Kasumi-1 (cell line): ENCODE measurements at places on chromosomes 2 and 18.

GRCh38 chr2:8538531-8538930, 143.3 kb upstream of the ID2 start:
- DNase-seq = no peak

GRCh38 chr2:85852937-85853498, 35.8 kb downstream of the ST3GAL5 start:
- DNase-seq = peak; percentile 56

DNA sequence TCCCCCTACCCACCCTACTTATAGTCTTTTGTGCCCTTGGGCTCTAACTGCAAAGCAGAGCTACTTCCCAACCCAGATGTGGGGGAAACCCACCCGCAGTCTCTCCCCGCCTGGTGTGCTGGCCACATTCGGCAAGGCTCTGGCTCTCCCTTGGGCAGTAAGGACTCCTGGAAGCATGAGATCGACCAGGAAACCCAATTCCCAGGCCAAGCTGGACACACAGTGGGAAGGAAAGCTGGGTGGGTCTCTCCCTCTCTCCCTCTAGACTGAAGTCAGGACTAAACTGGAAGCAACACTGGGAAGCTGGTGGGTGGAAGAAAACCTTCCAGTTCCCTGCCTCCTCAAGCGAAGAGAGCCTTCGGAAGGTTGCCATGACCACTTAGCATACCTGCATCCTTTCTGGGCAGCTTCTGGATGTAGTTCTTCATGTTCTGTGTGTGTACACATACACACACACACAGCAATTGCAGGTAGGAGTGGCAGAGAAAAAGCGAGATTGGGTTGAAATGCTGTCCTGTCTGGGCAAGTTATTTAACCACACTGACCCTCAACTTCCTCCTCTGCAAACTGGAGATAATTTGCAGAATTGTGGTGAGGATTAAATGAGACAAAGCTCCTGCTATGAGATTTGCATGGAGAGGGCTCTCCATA, 33.9 kb downstream of the ZBTB7C start:
- peak; percentile 27 for DNase-seq

GRCh38 chr2:74020702-74021406, 36.1 kb downstream of the TET3 start:
- peak; percentile 56 for DNase-seq

DNA sequence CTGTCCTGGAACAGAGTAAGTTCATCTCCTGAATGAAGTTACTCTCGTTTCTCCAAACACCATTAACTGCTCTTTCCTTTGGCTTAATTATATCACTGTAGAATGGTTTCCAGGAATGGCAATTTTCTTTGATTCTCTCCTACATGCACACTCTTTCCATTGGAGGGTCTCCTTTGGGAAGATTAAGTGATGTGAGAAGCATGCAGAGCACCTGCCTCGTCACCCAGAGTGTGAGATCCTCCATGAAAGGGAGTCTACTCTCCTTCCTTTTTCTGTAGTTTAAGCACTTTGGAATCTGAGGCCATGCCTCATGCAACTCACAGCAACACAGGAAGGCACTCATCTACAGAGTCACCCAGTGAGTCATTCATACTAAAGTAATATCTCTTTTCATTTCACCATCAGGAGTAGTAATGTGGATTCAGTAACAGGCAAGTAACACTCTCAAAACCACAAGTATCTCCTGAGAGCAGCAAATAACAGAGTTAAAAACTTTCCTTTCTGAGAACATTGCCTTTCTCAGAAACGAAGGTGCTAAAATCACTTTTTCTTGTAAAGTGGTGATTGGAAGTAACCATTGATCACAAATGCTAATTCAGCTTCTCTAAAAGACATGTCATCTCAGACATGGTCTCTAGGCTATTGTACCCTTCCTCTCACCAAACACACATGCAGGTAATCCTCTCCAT, 52.8 kb upstream of the IL1RL1 start:
- DNase-seq = peak; percentile 7

DNA sequence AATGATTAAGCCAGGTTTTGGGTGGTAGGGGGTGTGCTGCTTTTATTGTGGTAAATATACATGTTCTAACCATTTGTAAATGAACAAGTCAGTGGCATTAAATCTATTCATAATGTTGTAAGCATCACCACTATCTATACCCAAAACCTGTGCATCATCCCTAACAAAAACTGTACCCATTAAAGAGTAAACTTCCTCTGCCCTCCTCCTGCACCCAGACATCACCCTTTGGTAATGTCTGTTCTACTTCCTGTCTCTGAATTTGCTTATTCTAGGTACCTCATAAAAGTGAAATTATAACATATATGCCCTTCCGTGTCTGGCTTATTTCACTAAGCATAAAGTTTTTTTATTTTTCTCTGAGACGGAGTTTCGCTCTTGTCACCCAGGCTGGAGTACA, 14.1 kb downstream of the RIF1 start:
- no peak for DNase-seq

- no peak for DNase-seq
Observed at GRCh38 chr2:230749111-230749510, 36.5 kb downstream of the CAB39 start.

DNA sequence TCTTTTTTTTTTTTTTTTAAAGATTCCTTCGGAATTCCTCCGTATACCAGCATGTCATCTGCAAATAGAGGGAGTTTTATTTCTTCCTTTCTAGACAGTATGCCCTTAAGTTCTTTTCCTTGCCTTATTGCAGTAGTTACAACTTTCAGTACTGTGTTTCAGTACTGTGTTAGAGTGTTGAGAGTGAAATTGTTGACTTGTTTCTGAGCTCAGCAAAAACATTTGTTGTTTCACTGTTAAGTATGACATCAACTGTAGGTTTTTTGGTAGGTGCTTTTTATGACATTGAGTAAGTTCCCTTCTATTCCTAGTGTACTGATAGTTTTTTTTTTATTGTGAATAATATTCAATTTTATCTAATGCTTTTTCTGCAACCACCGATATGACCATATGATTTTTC, 43.9 kb downstream of the ACVR2A start:
- no peak for DNase-seq

- no peak for DNase-seq
Observed at GRCh38 chr2:143839456-143839855, 680.5 kb downstream of the ZEB2 start.

DNA sequence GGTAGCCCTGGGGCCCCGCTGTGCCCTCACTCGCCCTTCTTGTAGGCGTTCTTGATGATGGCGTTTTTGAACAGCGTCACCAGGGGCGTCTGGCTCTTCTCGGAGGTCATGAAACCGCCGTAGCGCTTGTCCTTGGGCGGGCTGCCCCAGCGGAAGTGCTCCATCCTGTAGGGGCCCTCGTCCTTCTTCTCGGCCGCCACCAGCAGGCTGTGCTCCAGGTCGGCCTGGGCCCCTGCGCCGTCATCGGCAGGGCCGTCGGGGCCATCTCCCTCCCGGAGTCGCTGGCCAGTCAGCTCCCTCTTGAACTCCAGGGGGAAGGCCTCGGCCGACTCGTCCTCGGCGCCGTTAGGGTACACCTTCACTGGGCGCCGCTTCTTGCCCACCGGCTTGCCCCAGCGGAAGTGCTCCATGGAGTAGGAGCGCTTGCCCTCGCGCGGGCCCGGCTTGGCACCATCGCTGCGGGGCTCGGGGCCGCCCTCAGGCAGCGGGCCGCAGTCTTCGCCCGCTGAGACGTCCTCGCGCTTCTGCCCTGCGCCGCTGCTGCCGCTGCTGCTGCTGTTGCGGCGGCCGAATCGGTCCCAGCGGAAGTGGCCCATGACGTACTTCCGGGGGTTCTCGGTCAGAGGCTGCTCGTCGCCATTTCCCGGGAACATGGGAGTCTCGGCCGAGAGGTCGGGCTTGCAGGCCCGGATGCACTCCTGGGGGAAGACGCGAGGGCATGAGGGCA, 7.2 kb downstream of the POMC start:
- no peak for DNase-seq

DNA sequence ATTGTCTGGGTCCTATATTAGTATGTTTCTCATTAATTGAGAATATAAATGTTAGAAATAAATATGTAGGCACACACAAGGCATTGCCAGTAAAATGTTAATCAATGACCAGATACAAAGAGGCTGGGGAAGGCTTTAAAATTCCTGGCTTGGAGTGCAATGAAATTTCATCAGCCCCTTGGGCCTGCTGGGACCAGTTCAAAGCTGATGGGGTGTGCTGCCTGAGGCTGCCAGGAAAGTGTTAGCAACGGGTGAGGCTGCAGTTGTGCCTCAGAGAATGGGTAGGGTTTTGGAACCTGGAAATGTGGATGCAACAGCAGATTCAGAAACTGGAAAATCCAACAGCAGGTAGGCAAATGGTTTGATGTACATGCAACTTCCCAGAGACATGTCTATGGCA, 68.9 kb downstream of the DIPK1C start:
- no peak for DNase-seq

DNA sequence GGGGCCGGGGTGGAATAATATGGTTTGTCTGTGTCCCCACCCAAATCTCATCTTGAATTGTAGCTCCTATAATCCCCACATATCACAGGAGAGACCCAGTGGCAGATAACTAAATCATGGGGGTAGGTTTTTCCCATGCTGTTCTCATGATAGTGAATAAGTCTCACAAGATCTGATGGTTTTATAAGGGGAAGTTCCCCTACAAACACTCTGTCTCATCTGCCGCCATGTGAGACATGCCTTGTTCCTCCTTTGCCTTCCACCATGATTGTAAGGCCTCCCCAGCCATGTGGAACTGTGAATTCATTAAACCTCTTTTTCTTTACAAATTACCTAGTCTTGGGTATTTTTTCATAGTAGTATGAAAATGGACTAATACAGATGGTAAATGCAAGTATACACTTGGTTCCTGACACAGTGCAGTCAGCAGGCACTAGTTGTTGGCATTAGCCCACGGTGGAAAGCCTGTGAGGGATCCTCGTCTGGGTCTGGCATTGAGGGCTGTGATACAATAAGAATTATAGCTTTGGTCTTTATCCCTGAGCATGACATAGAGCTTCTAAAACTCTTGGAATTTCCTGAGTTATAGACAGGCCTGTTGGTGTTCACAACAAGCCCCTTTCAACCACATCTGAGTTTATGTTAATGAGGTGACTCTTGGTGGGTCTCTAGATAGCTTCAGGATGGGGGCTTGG, 135.8 kb downstream of the CABLES1 start:
- DNase-seq = no peak

DNA sequence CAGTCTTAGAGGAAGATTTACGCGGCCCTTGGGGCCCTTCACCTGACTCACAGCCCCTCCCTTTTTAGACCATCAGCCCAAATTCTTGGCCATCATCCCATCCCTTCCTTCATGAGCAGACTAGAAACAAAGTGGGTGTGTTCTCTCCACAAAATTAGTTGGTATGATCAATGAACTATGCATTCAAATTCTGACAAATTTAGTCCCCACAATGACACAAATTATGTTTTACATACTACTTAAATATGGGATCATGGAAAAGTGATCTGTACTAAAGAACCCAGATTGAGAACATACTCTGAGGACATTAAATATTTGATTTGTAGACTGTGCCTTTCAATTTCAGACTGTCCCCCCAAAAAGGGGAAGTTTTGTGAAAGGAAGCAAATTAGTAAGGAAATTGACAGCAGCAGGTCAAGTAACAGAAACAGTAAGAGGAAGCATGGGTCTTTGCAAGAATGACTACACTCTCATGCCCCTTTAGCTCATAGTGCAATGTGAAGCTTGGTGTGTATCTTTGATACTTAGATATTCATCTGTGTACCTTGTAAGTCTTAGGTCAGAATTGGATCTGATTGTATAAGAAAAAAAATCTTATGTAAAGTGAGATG, 2.2 kb upstream of the MAPRE2 start:
- DNase-seq = peak; percentile 93

GRCh38 chr18:26960911-26961310, 95.4 kb upstream of the AQP4 start:
- peak; percentile 29 for DNase-seq

DNA sequence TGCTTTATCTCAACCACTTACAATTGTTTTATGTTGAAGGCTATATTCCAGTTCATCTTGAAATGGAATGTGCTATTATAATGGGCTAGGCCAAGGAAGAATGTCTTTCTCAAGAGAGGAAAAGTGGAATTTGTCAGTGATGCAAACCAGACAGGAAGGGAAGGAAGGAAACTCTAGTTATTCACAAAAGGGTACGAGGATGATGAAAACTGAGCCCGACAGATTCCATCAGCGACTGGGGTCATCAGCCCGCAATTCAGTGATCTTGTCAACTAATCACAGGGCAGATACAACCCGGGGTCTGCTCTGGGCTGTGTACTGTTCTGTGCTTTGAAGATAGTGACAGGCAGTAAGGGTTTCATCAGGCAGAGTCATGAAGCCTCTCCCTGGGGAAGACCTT, 23.4 kb upstream of the LYPD6 start:
- no peak for DNase-seq

DNA sequence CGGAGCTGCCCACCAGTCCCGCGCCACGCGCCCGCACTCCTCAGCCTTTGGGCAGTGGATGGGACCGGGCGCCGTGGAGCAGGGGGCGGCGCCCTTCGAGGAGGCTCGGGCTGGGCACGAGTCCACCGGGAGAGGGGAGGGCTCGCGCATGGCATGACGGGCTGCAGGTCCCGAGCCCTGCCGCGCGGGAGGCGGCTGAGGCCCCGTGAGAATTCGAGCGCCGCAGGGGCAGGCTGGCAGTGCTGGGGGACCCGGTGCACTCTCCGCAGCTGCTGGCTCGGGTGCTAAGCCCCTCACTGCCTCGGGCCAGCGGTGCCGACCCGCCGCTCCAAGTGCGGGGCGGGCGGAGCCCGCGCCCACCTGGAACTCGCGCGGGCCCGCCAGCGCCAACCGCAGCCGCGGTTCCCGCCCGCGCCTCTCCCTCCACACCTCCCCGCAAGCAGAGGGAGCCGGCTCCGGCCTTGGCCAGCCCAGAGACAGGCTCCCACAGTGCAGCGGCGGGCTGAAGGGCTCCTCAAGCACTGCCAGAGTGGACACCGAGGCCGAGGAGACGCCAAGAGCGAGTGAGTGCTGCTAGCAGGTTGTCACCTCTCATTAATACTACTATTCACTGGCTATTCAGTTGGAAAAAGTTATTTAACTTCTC, 3.6 kb upstream of the TTC21B start:
- no peak for DNase-seq

- DNase-seq = no peak
Observed at GRCh38 chr2:10232096-10232815, 70.4 kb upstream of the HPCAL1 start.

DNA sequence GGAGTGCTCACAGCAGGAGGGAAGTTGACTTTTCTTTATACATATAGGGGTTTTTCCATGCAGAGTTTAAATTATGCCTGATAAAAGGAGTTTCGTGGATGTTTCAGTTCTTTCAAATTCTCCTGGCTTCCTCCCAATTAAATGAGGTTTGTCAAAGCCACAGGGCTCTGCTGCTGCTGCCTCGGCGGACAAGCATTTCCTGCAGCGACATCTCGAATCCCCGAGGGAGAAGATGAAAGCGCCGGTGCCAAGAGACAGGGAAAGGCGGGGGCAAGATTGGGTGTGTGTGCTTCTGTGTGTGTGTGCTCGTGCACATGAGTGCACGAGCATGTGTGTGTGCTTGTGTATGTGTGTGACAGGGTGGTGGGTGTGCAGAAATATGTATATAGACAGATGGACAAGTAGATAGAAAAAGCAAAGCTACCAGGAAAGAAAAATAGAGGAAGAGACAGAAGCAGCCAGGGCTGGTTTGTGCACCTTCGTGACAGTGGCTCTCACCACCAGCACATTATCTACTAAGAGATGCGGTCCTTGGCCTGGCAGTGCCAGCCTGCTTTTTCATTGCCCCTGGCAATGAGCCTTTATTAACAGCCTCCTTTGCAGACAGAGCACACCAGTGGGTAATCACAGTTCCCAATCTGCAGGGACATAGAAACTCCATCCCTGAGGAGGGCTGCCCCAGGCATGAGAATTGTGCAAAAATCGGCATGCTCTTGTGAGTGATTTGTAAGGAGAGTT, 76.2 kb downstream of the CDK15 start:
- DNase-seq = peak; percentile 89
